ENCODE measurements at places on chromosomes 2 and 18.
A peak's percentile ranks its signal among the peaks of the same experiment; 100 is the strongest.

GRCh38 chr18:23438046-23438377 is 15.1 kb upstream of the RIOK3 start:
- no peak for DNase-seq

DNA sequence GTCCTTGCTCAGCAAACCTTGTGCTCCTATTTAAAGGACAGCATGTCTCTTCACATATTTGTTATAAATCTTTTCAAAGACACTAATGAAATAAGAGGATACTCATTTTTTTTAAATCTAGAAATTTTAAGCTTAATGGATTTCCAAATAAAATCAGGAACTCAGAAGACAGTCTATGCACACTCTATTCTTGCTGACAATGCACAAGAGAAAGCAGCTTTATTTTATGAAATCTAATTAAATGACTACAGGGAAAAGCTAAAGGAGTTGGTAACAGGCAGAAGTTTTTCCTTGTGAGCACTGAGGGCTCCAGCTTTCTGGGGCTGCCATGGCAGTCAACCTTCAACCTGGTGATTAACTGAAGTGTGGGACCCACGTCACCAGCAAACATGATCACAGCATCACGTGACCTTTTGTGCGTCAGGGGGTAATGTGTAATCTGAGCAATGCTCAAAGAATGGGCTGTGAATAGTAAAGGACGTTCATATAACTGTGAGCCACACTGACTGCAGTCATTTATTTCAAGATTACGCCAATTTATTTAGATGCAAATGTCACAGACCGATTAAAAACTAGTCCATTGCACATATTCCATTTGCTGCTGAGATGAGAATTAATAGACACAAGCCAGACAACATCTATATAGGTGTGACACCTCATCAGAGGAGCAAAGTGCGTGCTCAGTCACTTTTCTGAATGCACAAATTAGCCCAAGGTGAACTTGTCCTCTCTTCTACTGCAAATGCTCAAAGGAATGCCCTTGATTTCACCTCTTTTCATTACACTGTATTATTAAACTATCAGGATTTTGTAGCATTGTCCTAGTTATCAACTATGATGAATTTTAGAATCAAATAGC is 11.6 kb upstream of the DNER start:
- no peak for DNase-seq

DNA sequence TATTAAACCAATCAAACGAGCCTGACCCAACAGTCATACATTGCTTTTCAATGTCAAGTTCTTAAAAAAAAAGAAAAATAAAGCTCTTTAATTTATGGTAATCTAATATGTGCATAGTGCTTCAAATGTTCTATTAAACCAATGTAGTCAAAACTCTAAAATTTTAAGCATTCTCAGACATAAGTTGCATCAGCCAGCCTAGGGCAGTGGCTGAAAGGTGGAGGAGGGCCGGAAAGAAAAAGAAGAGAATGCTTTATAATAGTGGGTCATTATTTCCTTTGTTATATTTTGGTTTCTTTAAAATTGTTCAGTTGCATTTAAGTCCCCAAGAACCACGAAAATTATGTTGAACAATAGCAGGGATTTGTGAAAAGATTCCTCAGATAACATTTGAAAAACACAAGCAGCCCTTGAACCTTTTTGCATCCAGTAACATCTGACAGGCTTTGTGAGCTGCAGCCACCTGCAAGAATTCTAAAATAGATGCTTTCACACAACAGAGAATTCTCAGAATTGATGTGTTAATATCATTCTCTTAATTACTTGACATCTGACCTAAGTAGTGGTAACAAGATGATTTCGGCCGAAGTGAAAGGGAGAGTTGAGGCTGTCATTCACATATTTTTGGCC is 252.1 kb downstream of the CDCA7 start:
- DNase-seq: no peak

- no peak for DNase-seq
These were observed 69.6 kb upstream of the ALPP start for GRCh38 chr2:232308986-232309385.

GRCh38 chr2:120180066-120180465 is 43.1 kb downstream of the TMEM185B start:
- no peak for DNase-seq

- no peak for DNase-seq
These were observed 57.3 kb upstream of the SLC66A3 start for GRCh38 chr2:11097854-11098387.

- DNase-seq: no peak
These were observed 55.4 kb downstream of the ADI1 start for GRCh38 chr2:3463944-3464343.

DNA sequence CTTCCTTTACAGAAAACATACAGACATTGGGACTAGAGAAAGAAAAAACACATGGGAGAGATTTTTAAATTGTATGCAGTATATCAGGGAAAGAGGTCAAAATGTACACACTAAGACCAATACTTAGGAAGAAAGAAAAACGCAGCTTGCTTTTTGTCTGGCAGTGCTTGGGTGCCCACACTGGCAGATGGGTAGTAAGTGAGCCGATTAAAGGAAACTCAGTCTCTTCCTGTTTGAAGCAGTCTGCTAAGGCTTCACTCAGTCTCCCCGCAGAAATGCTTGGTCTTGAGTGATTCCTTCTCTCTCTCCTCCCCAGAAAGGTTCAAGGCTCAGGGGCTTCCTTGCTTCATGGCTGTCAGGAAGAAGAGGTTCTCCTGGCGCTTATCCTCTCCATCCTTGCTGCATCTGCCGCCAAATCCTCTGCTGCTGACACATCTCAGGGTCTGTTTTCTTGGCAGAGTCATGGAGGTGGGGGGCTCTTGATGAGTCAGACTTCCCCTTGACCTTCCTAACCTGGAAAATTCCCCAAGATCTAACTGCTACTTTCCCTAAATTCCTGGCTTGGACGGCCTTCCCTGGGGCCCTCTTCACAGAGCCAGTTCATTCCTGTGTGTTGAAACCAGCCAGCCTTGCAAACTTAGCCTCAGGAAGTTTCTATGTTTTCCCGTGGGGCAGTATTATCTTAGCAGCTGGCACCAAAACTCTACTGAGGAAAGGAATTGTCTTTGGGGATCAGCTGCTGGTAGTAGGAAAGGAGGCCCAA is 10.5 kb upstream of the TMSB10 start:
- no peak for DNase-seq

DNA sequence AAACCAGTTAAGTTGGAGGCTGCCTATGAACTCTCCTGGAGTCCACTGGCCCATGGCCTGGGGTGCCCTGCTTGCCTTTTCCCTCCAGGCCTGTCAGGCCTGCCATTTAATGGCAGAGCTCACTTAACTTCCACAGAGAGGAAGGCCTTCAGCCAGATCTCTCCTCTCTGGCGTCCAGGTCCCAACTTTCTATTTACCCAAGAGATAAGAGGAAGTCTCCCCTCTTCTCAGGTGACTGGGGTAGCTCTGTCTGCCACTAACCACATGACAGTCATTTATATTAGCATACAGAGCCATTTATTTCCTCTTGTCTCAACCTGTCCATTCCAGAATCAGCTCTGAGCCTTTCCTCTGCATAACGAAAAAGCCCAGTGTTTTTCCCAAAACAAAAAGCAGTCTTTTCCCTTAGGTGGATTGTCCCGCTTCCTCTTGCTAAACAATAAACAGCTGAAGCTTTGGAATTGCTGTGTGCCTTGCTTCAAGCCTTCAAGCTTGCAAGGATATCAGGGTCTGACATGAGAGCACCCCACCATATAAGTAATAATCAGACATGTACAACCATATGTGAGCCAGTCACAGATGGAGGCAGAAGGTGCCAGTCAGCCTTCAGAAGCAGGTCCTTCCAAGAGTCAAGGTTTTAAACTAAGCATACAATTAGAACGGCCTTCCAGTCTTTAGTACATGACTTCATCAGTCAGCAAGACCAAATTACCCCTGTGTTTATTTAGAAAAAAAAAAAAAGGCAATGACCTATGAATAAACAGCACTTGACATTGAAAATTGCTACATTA is 71.2 kb upstream of the STPG4 start:
- no peak for DNase-seq

DNA sequence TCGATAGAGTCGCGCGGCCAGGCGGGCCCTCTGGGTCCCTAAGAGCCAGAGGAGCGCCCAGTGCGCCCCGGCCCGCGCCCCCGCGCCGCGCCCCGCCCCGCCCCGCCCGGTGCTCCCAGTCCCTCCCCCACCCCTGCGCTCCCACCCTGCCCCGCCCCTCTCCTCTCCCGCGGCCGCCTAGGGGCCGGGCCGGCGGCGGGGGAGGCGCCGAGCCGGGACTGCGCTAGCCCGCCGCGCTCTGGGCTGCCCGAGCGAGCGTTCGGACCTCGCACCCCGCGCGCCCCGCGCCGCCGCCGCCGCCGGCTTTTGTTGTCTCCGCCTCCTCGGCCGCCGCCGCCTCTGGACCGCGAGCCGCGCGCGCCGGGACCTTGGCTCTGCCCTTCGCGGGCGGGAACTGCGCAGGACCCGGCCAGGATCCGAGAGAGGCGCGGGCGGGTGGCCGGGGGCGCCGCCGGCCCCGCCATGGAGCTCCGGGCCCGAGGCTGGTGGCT is at the start of gene GPC1:
Gene GPC1, plus strand, starts transcription at position 207 of the 491 bp plus-strand sequence. Its CDS starts 256 bp downstream, at position 463.
- no peak for DNase-seq

- DNase-seq: no peak
These were observed 114.9 kb upstream of the ID2 start for GRCh38 chr2:8566774-8567468.

- no peak for DNase-seq
These were observed 62.0 kb downstream of the GYPC start for GRCh38 chr2:126717928-126718327.

GRCh38 chr2:204496779-204497178 is 48.5 kb upstream of the PARD3B start:
- DNase-seq: no peak

GRCh38 chr2:190062601-190063000 is at the start of gene MSTN:
Gene MSTN (minus strand): TSS chr2:190062729. CDS start chr2:190062596, 133 bp downstream.
- no peak for DNase-seq

- no peak for DNase-seq
These were observed 106.5 kb upstream of the ETAA1 start for GRCh38 chr2:67290451-67291290.

DNA sequence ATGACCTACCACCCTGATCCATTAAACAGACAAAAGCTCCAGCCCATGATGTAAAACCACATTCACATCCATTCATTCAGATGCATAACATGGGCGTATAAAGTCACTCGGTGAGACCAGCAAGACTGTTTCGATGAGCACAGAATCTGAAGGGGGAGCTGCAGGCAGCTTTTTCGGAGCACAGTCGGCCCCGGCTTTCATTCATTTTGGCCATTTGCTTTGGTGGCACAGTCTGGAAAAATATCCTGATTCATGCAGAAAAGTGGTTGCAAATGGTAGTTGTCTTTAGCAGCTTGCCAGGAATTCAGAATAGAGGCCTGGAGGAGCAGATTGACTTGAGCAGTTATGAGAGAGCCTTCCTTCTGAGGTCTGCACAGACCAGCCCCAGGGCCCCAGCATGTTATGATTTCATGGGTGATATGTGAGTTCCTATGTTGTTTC is 11.2 kb downstream of the ARID5A start:
- DNase-seq: no peak

GRCh38 chr18:41858761-41859555 is 96.1 kb upstream of the PIK3C3 start:
- DNase-seq: no peak

- no peak for DNase-seq
These were observed 47.5 kb upstream of the HNRNPA3 start for GRCh38 chr2:177165061-177165583.

DNA sequence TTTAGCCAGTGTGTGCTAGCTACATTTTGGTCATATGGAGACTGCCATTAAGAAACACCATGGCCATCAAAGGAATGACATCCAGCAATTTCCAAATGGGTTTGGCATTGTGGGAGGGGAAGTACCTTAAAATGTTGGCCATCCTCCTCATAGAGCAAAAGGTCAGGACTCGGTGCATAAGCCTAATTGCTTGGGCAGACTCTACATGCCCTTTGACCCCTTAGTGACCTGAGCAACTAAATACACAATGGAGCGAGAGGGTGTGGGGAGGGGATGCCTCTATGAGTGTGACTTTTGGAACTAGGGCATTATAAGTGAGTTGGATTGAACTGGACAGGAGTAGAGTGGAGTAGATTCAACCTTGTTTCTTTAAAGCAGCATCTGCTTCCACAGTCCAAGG is 44.9 kb downstream of the NRP2 start:
- DNase-seq: no peak

- no peak for DNase-seq
These were observed 30.2 kb upstream of the RAB11FIP5 start for GRCh38 chr2:73142937-73143336.

DNA sequence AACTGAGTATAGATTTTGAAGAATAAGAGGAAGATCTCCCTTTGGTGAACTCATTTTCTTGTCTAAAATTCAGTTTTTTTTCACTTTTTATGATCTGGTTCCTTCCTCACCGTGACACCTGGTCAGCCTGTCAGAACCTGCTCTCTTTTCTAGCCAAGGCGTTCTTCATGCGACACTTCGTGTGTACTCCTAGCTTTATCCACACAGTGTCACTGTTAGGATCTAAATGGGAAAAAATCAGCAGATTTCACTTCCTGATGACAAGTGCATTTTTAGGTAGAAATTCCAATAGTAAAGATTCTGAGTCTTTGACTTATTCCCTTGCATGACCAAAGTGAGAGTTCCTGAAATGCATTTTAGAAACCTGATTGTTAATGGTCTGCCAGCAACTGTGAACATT is 89.8 kb downstream of the KLHL14 start:
- no peak for DNase-seq

- peak; percentile 60 for DNase-seq
These were observed 679 bp downstream of the PMAIP1 start for GRCh38 chr18:59900222-59901128.

DNA sequence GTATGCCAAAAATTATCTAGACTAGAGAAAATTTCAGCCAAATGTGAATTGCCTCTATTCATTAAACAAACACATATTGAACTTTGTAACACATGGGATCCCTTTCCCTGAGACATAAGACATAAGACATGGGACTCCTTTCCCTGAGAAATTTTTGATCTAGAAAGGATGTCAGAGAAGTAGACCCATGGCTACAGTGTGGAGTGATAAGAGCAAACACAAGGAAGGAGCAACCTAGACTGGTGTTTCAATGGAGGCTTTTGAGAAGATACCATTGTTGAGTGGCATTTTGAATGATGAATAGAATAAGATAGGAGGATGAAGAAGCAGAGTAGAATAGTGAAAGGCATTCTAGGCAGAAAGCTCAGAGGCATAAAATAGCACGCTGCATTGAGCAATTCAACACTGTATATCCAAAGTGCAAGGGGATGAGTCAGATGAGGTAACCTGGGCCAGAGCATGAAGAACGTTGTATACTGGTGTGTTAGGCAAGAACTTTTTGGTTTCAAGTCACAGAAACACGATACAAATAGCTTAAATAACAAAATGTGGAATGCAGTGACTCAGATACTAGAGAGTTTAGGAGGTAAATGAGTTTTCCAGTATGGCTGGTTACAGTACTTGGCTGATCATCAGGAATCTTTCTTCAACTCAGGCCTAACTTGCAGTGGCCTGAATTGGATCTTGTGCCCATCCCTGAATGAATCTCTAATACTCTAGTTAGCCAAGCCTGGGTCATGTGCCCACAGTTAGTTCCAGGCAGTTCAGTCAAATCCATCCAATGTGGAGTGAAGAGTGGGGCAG is 129.8 kb upstream of the TANK start:
- no peak for DNase-seq

Measured in stimulated activated CD4-positive, alpha-beta T cell treated with anti-CD3 and anti-CD28 coated beads, Interleukin-4, amount 100 ng/mL, for 1 hour (primary cell).